Neural crest cell (in vitro differentiated cells): ENCODE measurements at places on chromosomes 3 and 15.

- no peak for DNase-seq
These were observed 148.9 kb downstream of the GREM1 start for GRCh38 chr15:32866454-32867312.

DNA sequence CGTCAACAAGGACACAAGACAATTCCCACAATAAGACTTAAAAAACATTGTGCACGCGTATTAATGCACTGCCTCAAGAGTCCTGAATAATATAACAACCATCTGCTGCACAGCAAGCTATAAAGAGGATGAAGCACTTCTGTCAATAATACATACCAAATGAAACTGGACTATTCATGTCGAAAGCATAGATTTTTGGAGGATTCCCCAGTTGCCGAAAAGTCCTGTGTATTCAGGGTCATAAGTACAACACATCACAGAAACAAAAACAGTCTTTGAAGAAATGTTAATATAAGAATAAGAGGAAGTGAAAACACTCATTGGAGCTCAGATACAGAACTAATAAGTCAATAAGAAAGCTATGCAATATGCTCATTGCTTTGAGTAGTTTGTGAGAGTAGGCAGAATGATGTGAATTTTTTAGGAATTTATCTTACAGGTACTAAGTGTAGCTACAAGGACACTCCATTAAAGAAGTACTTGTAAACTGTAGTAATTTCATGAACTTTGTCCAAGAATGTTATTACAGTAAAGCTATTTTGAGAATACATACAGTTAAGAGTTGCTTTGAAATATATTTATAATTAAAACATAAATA is 31.6 kb downstream of the CBLB start:
- DNase-seq, result no peak

- no peak for DNase-seq
These were observed 158.5 kb upstream of the SGO1 start for GRCh38 chr3:20344400-20344959.

GRCh38 chr3:98952404-98952803 is 50.9 kb upstream of the DCBLD2 start:
- no peak for DNase-seq

- DNase-seq, result no peak
These were observed 20.6 kb upstream of the RBM5 start for GRCh38 chr3:50068134-50068533.

- DNase-seq, result no peak
These were observed 8.5 kb downstream of the VEPH1 start for GRCh38 chr3:157494581-157495281.
